ENCODE measurements at places on chromosomes 11 and 22.

DNA sequence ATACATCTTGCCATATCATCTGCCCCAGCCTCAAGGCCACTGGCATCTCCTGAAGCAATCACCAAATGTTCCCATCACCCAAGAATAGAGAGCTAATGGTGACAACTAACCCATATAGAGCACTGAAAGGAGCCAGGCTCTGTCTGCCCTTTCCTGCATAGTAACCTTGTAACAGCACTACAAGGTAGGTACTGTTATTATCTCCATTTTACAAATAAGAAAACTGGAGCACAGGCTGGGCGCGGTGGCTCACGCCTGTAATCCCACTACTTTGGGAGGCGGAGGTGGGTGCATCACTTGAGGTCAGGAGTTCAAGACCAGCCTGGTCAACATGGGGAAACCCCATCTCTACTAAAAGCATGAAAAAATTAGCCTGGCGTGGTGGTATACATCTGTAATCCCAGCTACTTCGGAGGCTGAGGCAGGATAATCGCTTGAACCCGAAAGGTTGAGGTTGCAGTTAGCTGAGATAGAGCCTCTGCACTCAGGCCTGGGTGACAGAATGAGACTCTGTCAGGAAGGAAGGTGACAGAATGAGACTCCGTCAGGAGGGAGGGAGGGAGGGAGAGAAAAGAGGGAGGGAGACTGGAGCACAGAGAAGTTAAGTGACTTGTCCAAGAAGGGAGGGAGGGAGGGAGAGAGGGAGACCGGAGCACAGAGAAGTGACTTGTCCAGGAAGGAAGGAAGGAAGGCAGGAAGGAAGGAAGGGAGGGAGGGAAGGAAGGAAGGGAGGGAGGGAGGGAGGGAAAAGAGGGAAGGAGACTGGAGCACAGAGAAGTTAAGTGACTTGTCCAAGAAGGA, 2.2 kb downstream of the SLC35F2 start:
- no peak for DNase-seq

DNA sequence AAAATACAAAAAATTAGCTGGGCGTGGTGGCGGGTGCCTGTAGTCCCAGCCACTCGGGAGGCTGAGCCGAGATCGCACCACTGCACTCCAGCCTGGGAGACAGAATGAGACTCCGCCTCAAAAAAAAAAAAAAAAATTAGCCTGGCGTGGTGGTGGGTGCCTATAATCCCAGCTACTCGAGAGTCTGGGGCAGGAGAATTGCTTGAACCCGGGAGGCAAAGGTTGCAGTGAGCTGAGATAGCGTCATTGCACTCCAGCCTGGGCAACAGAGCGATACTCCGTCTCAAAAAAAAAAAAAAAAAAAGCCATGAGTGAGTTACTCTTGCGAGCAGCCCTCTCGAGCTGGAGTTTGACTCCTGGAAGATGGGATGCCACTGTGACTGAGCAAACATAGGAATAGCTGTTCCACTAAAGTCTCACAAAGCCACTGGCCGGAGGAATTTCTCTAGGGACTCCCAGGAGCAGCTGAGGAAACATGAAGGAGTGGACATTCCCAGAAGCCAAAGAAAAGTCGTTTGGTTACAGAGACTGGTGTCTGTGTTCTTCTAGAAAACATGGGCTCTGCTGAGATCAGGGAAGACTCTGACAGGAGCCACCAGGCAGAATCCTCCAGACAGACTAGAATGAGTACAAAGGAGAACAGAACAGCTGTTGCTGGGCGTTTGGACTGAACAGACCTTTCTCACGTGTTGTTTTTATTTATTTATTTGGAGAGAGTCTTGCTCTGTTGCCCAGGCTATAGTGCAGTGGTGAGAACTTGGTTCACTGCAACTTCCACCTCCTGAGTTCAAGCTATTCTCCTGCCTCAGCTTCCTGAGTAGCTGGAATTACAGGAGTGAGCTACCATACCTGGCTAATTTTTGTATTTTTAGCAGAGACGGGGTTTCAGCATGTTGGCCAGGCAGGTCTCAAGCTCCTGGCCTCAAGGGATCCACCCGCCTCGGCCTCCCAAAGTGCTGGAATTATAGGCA, 32.4 kb upstream of the MYH9 start:
- DNase-seq, result no peak

DNA sequence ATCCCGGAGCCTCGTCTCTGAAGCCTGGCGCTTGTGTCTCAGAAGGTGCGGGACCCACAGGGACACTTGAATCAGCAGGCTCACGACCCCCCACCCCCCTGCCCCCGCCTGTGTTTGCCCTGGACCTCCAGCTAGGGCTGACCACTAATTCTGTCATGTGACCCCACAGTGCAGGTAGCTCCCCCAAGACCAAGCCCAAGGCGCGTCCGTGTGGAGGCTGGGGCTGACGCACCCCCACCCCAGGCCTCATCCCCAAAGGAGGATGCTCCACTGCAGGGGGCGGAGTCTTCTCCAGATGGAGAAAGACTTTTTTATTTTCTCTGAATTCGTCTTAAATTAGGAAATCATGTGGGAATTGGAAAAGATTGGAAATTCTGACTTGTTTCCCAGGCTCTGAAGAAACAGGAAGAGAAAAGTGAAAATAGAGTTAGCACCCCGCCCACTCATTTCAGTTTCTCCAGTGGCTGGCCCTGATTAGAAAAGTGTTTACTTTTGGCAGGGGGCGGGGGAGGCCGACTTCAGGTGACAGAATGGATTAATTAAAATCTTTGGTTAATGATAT, 1.0 kb upstream of the RELA start:
- no peak for DNase-seq

GRCh38 chr22:44449061-44449682, 48.9 kb downstream of the RTL6 start:
- DNase-seq, result no peak

DNA sequence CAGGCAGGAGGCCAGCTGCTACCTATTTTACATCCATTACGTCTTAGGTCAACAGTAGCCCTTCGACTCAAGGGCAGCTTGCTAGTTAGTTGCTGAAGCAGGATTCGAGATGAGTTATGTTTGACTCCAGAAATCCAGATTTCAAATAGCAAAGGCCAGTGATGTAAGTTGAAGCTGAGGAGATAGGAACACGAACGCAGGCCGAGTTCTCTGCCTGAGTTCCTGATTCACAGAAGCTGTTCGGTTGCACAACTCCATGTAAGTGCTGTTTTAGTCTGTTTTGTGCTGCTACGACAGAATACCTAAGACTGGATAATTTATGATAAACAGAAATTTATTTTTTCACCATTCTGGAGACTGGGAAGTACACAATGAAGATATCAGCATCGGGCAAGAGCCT, 111.2 kb downstream of the SLC1A2 start:
- no peak for DNase-seq

DNA sequence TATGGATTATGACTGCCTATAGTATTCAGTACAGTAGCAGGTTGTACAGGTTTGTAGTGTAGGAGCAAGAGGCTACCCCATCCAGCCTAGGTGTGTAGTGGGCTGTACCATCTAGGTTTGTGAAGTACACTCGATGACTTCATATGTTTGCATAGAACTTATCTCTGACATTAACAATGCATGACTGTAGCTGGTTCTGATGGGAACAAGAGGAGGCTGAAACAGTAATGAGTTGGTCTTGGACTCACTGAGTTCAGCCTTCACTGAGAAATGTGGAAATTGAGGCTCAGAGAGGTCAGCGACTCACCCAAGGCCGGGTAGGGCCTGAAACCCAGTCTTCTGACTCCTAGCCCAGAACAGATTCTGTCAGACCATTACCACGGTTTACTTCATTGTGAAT, 13.0 kb downstream of the MYO7A start:
- no peak for DNase-seq

- DNase-seq, result no peak
Observed at GRCh38 chr22:49432211-49432896, 395.3 kb downstream of the BRD1 start.

GRCh38 chr11:3215346-3216026, 3.1 kb downstream of the MRGPRG start:
- no peak for DNase-seq

GRCh38 chr11:132427611-132428010, 1057.2 kb downstream of the NTM start:
- DNase-seq, result no peak

DNA sequence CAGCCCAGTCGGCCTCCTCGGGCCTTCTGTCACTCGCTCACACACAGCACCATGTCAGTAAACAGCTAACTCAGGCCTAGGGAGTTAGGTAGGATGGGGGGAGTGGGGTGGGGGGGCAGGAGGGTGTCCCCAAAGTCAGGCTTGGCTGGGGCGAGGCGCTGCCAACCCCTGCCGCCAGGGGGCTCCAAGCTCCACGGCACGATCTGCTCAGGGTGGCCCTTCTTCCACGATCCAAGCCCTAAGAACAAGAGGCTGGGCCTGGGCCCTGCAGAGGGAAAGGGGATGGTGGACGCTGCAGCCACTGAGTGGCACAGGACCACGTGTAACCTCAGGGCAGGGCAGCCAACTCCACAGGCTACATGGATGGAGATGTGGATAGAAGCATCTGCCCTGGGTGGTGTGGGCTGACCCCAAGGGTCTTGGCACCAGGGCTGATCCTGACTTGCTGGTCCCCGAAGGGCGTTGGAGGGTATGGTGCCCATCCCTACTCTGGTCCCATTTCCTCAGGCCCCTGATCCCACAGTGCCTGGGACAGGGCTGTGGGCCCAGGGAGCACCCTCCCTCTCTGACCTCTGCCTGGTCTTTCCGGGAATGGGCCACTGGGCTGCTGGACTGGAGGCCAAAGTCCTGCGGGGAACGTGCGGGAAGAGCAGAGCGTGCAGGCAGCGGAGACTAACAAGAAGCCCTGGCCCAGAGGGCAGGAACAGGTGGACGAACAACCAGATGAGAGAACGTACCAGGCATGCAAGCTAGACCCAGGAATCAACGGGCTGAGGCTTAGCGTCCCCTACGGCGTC, 29.1 kb upstream of the TXNRD2 start:
- peak; percentile 87 for DNase-seq

GRCh38 chr11:125923012-125923579, 18.8 kb downstream of the DDX25 start:
- DNase-seq, result peak; percentile 58

GRCh38 chr11:95153857-95154246, 64.2 kb downstream of the ENDOD1 start:
- DNase-seq, result no peak
